ENCODE measurements at places on chromosomes 1 and 21.

DNA sequence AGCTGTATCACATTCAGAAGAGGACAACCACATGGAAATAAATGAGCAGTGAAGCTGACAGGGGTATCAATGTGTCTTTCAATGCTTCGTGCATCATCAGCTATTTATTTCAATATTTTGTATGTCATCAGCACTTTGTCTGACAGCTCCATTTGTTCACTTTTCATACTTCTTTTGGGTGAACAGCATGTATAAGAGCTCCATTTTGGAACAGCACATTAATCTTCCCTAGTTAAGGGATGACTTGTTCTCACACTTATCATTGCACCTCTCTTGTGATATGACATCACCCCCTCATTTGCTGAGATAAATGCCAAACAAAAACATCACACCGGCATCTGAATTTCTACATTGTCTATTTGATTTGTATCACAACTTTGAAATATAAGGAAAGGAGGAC is 190.6 kb upstream of the SAMSN1 start:
- no peak overlapping the region for H3K4me3 ChIP-seq
- no peak for DNase-seq
- no peak overlapping the region for H3K27ac ChIP-seq
- no peaks in the 10 kb centered on the region for H3K27me3 ChIP-seq
- H3K4me1 ChIP-seq: no peaks in the 10 kb centered on the region

DNA sequence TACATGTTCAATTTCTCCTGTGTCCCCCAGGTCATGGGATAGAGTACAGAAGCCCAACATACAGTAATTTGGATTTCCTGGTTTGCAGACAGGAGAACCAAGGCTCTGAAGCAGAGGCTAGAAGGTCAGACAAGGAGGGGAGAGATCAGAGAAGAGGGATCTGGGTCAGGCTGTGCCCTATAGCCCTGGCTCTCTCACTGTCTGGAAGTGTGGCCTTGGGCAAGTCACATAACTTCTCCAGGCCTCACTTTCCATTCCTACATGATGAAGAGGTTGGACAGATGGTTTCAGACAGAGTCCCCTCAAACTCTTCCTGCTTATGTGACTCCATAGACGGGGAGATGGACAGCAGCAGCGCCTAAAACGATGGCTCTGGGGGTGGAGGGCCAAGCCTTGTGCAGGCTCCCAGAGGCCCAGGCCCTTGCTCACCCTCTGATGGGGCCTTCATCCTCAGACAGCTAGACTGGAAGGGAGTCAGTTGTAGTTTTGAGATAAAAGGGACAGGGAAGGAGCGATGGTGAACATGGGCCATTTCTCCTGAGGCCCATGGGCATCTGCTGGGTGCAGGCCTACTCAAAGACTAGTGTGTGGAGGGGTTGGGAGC is 2.9 kb downstream of the TRIM62 start:
- H3K36me3 ChIP-seq: no peaks in the 10 kb centered on the region
- no peak for DNase-seq

DNA sequence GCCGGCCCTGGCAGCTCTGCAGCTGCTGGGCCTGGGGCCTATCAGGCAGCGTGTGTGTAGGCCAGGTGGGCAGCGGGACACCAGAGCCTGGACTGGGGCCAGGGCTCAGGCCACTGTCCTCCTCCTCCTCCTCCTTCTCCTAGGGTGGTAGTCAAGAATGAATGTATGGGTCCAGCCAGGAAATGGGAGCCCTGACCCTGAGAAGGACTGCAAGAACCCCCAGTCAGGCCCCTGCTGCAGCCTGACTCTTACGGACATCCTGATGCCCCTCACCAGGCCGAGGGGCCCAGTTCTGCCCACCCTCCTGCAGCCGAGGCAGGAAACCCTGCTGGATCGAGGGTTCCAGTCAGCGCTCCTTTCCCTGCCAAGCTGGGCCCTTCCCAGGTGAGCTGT is 3.5 kb downstream of the SLFNL1 start:
- no peak overlapping the region for H3K27ac ChIP-seq
- peaks cover 4% of the 10 kb centered on the region for H3K36me3 ChIP-seq
- no peaks in the 10 kb centered on the region for H3K4me1 ChIP-seq
- H3K4me3 ChIP-seq: no peak overlapping the region
- no peaks in the 10 kb centered on the region for H3K27me3 ChIP-seq

DNA sequence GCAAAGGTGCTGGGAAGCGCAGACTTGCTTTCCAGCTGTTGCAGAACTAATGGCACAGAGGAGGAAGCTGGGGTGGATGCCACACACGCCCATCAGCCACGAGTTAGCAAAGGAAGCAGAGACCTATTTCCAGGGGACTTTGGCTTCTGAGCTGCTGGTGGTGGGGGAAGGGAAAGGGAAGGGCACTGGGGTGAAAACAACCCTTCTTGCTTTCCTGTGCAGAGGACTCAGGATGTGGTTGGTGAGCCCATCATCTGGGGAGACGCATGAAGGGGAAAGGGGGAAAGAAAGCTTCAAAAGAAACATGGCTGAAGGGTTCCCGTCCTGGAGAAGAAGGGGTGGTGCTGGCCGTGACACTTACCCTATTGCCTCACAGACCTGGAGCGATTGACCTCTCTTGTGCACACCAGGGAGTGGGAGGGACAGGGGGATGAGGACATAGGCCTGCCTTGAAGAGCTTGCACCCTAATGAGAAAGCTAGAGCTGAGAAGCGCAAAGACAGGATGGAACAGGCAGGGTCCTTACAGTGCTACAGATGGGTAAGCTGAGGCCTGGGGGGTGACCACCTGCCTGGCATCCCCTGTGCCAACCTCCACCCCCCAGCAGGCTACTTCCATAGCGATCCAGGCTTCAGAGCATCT is 140.8 kb upstream of the RAB4A start:
- no peak overlapping the region for H3K27ac ChIP-seq
- H3K4me1 ChIP-seq: peaks cover 4% of the 10 kb centered on the region
- H3K36me3 ChIP-seq: no peaks in the 10 kb centered on the region
- DNase-seq: no peak
- H3K4me3 ChIP-seq: no peak overlapping the region

DNA sequence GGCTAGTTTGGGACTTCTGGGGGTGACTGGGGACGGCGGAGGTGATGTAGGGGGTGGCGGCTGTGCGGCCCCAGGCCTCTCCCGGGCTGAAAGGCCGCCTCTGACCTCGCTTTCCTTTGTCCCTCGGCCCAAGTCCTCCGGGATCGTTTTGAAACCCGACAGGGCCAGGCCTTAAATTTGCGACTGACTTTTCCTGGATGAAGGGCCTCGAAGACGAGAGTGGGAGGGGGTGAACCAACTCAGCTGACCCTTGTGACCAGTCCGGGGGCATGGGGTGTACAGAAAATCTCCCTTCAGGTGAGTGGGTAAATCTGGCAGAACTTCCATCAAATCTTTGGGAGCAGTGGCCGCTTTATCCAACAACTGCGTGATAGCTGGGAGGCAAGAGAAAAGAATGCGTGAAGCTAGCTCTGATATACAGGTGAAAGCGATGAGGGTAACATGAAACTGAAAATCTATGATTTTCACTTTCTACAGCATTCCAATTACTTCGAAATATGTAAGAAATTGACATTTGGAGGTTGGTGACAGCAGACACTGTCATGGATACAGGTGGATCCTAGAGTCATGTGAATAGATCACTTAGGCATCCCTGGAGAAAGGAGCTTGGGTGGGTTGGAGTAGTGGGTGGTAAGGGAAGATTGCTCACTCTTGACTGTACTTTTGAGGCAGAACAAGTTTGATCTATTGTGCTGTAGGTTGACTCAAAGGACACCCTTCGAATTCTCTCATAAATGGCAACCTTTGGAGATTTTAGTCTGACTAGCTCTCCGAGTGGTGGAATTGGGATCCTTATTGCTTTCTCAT is 885 bp downstream of the AHCYL1 start:
- peak overlapping the region; percentile 79 for H3K27ac ChIP-seq
- peak overlapping the region; percentile 84 for H3K4me3 ChIP-seq
- H3K36me3 ChIP-seq: no peaks in the 10 kb centered on the region
- H3K4me1 ChIP-seq: peaks cover 6% of the 10 kb centered on the region
- no peak for DNase-seq

DNA sequence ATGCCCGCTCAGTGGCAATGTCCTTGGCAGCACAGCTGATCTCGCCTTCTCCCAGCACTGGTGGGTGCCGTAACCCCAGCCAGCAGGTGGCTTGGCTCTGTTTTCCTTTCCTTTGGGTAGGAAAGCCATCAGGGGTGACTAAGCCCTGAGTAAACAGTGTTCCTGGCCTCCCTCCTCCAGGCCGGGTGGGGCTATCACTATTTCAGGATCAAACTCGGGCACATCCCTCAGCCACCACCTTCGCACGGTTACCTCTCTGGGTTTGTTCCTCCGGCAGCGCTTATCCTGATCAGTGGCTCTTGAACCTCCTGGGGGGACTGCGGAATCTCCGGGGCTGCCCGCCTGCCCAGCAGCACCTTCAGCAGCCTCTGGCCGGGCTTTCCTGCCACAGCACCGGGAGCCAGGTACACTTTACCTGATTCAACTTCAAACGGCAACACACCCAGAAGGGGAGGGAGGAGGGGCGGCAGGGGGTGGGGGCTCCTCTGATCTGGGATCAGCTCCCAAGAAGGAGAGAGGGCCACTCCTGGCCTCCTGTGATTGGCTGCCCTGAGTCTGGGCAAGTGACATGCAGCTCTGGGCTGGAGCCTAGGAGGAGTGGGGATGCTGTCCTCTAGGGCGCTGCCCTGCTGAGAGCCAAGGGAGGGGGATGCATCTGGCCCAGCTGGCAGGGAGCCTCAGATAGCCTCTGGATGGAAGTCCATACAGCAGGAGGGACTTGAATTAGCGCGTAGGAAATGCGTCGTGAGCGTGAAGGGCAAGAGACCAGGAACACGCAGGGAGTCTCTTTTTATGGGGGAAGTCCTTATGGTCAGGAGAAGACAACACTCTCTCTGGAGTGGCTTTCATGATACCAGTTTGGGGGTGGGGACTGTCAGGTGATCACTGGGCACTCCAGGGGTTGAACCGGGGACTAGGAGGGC is at the start of gene ASCL5:
ASCL5 (minus strand) TSS at position 353 of the 923 bp plus-strand sequence. CDS start 11,812 bp downstream, outside the sequence.
- no peaks in the 10 kb centered on the region for H3K4me1 ChIP-seq
- no peak within 1 kb of the TSS for H3K4me3 ChIP-seq
- H3K27ac ChIP-seq: no peak within 1 kb of the TSS
- no peaks in the 10 kb centered on the region for H3K27me3 ChIP-seq

GRCh38 chr21:25080141-25080540 is 527.1 kb downstream of the MRPL39 start:
- DNase-seq: no peak
- no peaks in the 10 kb centered on the region for H3K27me3 ChIP-seq
- no peaks in the 10 kb centered on the region for H3K36me3 ChIP-seq

GRCh38 chr1:3669421-3669821 is 17.1 kb downstream of the TP73 start:
- DNase-seq: no peak
- H3K27me3 ChIP-seq: no peaks in the 10 kb centered on the region
- H3K27ac ChIP-seq: no peak overlapping the region
- no peak overlapping the region for H3K4me3 ChIP-seq

DNA sequence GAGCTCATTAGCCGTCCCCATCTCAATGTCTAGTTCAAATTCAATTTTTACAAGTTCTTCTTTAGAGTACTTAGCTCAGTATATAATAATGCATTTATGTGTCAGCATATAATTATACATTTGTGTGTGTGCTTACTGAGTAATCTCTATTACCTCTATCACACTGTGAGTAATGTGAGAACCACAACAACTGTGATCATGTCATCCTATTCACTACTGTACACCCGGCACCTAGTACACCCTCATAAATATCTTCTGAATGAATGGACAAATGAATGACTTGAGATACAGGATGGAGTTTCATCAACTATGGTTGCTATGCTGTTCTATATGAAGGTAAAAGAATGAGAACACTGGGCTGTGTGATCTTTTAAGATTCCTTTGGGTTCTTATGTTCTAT is 124.0 kb downstream of the GPATCH2 start:
- no peak overlapping the region for H3K4me3 ChIP-seq
- H3K36me3 ChIP-seq: no peaks in the 10 kb centered on the region
- H3K27ac ChIP-seq: no peak overlapping the region
- H3K27me3 ChIP-seq: no peaks in the 10 kb centered on the region
- H3K4me1 ChIP-seq: no peaks in the 10 kb centered on the region
- no peak for DNase-seq

DNA sequence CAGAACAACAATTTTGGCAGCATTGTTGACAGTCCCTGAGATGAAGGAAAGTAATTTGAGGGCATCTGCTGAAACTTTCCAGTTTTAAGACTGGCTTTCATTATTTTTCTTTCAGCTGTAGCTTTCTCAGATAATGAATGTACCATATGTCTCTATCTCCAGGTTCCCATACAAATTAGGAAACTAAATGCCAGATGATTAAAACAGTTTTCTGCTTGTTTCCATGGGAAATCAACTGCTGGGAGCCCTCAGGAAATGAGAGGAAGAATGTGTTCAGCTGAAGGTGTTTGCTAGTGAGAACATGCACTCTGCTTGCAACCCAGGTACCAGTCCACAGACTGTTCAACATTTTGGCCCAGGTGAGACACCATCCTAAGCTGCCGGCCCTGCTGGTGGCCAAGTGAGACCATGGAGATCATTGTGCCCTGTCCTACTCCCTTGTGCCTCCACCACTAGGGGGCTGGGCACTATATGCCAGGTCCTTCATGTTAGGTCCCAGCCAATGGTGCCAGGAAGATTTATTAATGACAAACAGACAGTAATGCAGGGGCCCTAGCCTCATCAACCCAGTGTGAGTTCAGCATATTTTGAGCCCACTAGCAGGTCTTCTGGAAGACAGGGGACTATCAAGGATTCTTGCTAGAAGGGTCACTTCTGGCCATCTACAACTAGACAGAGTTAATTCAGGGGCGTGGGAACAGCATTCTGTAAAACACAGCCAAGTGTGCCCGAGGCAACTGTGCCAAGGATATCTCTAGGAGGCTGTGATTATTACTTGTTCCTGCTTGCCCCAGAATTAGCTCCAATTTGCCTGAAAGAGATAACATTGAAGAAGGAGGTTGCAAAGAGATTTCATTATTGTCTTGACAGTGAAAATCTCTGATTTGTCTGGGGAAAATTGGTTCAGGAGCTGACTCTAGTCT is 17.0 kb upstream of the LRRC8C start:
- no peaks in the 10 kb centered on the region for H3K36me3 ChIP-seq
- H3K4me3 ChIP-seq: no peak overlapping the region
- no peaks in the 10 kb centered on the region for H3K27me3 ChIP-seq

- no peak overlapping the region for H3K4me3 ChIP-seq
- DNase-seq: no peak
- no peaks in the 10 kb centered on the region for H3K36me3 ChIP-seq
- peaks cover 15% of the 10 kb centered on the region for H3K4me1 ChIP-seq
- no peaks in the 10 kb centered on the region for H3K27me3 ChIP-seq
Observed at GRCh38 chr1:232105561-232105960, 479.0 kb downstream of the DISC1 start.

DNA sequence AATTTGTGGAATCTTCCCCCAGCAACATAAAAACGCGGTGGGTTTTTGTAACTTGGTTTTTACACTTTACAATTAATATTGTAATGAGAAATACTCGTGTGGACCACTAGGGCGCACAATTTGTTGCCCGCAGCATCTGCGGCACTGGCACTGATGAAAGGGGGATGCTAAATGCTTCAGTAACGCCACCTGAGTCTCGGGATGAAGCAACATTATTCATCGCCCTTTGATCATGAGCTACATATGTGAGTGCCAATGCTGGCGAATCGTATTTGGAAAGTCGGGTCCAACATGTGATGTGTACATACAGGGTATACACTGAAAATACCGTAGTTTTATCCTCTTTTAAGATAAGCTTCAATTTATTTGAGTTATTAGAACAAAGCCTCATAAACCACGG is 34.2 kb upstream of the COX20 start:
- no peak overlapping the region for H3K4me3 ChIP-seq
- H3K27ac ChIP-seq: no peak overlapping the region
- peak; percentile 45 for DNase-seq

GRCh38 chr1:61102041-61102440 is 19.7 kb downstream of the NFIA start:
- H3K4me3 ChIP-seq: no peak overlapping the region
- no peak overlapping the region for H3K27ac ChIP-seq
- no peaks in the 10 kb centered on the region for H3K27me3 ChIP-seq
